ENCODE measurements at places on chromosomes 4 and X.

- DNase-seq = no peak
These were observed 127.5 kb upstream of the NRK start for GRCh38 chrX:105694839-105695238.

DNA sequence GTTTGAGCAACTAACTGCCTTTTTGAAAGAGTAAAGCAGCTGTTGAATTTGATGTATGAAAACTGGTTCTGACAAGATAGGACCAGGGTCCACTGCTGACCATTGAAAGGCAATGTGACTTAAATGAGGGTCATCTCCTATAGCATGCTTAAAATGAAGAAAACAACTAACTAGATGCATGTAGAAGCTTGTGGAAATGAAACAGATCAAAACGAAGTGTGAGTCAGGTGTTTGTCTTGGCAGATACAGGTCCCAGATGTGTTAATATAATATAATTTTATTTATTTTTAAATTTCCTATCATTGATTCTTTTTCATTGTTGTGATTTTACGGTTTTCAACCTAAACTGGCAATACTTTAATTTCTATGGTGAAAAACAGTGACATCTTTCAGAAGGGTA is 83.6 kb downstream of the ATOH1 start:
- no peak for DNase-seq

DNA sequence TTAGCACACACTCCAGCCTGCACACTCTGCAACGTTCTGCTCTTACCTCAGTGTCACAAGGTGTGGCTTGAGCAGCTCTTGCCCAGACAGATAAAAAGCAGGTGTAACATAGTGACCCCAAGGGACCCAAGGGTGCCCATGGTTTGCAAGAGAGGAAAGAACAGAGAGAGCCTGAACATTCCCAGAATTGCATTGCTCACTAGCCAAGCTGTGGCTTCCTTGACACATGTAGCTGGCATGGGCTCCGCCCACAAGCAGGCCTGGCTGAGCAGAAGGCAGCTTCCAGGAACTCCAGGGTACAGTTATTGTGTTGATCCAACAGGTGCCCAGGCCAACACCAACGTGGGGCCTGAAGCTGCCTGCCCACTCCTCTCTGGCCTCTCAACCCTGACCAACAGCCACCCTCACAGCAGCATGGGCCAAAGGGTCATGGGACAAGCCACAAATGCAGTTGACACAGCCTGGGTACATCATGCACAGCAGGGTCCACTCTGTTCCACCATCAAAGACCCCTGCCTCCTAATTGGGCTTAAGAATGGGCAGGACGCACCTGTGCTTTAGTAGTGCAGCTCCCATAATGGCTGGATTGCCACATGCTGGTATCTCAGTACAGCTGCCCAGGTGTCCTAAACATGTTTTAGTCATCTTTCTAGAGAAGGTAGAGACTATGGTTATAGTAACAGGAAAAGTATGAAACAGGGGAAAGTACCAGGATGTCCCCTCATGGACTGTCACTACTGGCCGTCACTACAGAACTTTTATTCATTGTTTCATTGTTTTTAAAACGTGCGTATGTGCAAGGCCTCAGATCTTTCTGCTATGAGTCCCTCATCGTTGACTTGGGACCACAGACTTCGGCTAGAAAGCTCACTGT is 73.7 kb upstream of the ACSL1 start:
- no peak for DNase-seq

DNA sequence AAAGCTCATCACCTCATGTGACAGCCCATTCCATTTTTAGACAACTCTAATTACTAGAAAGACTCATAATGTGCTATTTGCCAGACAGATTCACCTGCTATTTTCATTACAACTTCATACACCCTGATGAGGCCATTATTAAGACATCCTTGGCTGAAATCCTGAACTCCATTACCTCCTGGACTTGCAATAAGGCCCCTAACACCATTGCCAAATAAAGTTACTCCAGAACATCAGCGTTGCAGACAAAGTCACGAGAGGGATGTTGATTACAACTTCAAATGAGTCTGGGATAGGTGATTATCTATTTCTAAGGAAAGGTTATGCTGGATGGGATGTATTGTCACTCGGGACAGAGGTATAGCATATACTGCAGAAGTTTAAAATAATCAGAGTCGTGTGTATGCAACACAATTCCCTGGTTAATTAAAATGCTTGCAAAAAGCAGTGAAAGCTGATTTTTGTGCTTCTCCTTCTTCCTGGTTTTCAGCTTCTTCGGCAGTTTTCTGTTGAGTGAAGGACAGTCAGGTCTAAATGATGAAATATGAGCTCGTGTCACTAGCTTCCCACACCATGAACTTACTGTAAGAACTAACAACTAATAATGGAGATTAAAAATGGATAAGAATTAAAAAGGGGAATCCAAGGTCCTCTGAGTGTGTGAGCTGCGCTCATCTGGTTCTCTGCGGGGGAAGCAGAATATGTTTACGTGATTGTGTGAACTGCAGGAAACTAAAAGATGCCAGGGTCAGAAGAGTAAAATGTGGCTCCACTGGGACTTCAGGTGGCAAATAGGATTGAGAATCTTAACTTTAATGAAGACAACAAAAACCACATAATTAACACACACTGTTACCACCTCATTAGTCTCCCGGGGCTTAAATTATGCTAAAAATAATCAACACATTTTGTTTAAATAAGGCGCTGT is 17.6 kb upstream of the SOD3 start:
- DNase-seq = no peak

GRCh38 chrX:114051667-114052315 is 532.1 kb upstream of the HTR2C start:
- DNase-seq = no peak

- DNase-seq = no peak
These were observed 109.9 kb upstream of the NAP1L5 start for GRCh38 chr4:88807499-88807898.

- DNase-seq = no peak
These were observed 68.5 kb upstream of the TMEM164 start for GRCh38 chrX:109934434-109934833.

- no peak for DNase-seq
These were observed 33.0 kb downstream of the TACC3 start for GRCh38 chr4:1754336-1754735.

DNA sequence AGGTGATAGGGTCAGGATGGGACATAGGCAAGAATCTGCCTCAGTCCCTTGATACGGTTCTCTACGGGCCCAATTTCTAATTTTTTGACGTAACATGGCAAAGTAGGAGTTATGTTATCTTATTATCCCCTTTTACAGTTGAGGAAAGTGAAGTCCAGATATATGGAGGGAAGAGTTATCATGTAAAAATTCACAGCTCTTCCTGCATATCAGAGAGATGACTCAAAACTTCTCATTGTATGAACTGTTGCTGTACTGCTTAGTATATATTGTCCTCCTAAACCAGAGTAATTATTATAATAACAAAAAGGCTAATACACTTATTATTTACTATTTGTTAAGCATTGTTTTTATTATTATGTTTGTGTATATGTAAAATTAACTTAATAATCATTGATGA is 260.5 kb upstream of the IGFBP7 start:
- no peak for DNase-seq

DNA sequence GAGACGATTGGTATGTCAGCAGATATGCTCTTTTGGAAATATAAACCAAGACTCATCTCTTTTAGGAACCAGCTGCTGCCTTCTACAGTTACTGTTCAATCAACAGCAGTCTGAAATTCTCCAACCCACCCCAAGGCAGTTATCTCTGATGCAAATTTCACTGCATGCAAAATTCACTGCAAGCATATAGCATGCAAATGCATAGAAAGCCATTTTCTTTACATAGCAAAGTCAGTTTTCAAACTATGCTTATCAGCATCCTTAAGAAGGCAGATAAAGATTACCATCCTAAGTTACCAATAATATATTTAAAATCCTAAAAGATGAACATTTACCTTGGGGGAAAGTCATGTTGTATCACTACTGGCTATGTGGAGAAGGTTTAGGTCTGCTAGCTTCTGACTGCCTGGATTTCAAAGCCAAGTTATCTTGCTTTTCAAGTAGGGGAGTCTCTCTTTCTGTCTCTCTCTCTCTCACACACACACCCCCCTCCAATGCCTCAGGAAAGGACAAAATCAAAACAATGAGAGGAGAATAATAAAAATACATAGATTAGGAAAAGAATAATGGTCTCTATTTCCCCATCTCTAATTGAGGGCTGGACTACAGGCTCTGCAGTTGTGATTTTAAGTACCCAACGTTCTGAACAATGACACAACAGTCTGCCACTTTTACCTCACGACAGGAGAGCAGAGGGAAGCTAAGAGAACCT is 1.5 kb downstream of the NMU start:
- no peak for DNase-seq

DNA sequence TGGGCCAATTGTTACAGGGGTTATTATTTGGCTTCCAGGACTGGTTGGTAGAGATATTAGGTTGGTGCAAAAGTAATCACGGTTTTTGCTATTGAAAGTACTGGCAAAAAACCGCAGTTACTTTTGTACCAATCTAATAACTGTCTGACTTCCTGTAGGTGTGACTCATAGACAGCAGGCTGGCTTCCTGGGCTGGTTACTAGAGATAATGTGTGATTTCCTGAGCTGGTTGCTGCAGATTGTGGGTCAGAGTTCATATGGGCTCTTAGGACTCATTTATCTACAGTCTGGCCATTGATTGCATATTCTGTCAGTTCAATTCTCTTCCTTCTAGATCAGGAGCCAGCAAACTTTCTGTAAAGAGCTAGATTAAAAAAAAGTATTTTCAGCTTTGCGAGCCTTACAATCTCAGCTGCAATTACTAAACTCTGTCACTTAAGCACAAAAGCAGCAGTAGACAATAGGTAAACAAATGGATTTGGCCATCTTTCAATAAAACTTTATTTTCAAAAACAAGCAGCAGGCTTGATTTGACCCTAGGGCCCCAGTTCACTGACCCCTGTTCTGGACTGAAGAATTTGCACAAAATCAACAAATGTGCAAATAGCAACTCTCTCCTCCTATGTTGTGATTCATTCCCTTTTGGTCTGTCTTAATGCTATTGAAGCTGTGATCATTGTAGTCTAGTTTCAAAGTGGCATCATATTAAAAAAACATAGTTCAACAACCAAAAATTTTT is 50.8 kb upstream of the BOD1L1 start:
- no peak for DNase-seq

DNA sequence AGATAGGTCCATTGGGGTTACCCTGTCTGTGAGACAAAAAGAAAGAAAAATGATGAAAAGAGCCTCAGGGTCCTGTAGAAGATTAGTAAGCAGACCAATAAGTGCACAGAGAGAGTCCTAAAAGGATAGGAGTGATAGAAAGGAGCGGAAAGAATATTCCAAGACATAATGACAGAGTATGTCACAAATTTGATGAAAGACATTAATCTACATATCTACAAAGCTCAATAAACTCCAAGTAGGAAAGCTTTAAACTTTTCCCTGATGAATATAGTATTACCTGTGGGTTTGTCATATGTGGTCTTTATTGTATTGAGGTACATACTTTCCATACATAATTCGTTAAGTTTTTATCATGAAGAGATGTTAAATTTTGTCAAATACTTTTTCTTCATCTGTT is 73.7 kb downstream of the MTMR8 start:
- DNase-seq = no peak

DNA sequence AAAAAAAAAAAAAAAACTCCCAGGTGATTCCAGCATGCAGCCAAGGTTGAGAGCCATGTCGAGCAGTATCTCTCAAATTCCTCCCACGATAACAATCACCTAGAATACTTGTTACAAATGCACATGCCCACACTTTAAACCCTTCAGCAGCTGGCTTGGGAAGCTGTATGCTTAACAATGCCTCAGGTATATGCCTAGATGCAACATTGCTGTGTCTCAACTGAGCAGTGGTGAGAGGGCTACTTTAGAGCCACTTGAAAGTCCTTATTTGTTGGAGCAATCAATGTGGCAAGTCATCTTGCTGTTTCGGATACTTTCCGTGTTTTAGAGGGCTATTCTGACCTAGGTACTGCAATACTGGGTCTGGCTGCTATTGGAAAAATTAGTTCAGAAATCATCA is 487.4 kb downstream of the INPP4B start:
- DNase-seq = no peak

DNA sequence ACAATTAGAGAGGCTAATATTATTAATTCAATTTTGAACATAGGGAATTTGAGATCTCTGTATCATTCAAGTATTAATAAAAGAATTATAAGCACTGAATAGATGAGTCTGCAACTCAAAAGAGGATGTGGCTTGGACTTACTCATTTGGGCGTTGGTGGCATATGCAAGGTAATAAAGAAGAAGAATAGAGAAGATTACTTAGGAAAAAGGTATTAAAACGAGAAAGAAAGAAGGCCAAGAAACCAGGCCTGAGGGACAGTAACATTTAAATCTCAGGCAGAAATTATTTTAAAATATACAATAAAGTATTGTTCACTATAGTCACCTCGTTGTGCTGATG is 383.0 kb upstream of the INTU start:
- no peak for DNase-seq

DNA sequence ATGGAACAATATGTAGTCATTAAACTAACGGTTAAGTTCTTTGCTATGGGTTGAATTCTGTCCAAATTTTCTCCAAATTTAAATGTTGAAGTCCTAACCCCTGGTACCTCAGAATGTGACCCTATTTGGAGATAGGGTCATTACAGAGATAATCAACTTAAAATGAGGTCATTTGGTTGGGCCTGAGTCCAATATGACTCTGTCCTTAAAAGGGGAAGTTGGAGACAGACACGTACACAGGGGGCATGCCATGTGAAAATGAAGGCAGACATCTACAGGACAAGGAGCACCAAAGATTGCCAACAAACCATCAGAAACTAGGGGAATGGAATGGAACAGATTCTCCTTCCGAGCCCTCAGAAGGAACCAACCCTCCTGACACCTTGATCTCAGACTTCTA is 492.0 kb upstream of the FTHL17 start:
- no peak for DNase-seq

DNA sequence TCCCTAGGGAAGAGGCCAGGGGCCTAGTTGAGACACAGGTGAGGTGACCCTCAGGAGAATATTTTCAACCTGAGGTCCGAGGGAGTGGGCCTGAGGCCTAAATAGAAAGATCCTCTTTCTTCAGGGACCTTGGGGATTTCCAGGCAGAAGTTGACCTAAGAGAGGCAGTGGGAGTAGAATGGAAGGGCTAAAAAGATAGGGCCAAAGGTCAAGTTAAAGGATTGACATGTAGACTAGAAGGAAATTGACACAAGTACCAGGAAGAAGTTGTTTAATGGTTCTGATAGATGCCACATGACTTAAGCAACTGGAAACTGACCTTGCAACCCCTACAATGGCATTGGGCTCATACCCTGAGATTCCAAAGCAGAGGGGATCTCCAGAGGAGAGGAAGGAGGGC is 76.9 kb downstream of the SHROOM3 start:
- DNase-seq = no peak

GRCh38 chr4:109207061-109207460 is 95.4 kb downstream of the COL25A1 start:
- no peak for DNase-seq

Measured in cortex of kidney (tissue), 1 donor.